ENCODE measurements at places on chromosomes 16 and 17.

GRCh38 chr16:23128056-23128455 lies 21.2 kb downstream of the USP31 start:
- no peak for DNase-seq

GRCh38 chr17:8488901-8489300 lies 53.2 kb downstream of the NDEL1 start:
- DNase-seq = no peak

DNA sequence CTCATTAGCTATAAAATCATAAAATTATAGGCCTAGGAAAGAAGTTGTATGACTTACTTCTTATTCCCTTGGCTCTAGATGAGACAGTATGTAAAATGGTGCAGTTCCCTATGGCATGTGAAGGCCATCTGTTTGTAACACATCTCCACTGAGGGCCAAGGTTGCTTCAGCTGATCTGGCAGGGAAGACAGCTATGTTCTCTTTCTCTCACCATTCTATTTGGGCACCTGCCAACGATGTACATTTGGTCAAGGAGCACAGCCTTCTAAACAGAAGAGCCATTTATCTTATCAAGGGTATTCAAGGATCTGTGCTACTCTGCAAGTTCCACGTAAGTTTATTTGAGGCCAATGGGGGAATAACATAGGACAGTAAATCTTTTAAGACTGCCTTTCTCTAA lies 129.8 kb upstream of the TOM1L1 start:
- no peak for DNase-seq

- DNase-seq = no peak
These were observed 128.4 kb upstream of the RCVRN start for GRCh38 chr17:10033449-10033848.

GRCh38 chr16:66972983-66973382 lies 11.9 kb downstream of the CES3 start:
- DNase-seq = no peak

DNA sequence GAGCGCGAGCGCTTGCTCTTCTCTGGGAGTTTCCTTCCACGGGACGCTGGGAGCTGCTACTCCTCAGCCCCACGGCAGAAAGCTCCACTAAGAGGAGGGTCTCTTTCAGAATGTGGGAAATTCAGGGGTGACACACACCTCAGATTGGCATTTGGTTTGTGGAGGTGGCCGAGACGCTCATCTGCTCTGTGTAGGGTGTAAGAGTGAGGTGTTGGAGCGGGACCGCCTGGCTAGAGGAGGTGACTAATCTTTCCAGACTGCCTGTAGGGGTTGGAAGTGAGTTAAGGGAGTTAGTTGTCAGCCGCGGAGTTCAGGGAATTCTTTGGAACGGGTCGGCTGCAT lies 735 bp downstream of the PSMD11 start:
- DNase-seq = no peak

- no peak for DNase-seq
These were observed 176.5 kb upstream of the CDH5 start for GRCh38 chr16:66189951-66190350.

DNA sequence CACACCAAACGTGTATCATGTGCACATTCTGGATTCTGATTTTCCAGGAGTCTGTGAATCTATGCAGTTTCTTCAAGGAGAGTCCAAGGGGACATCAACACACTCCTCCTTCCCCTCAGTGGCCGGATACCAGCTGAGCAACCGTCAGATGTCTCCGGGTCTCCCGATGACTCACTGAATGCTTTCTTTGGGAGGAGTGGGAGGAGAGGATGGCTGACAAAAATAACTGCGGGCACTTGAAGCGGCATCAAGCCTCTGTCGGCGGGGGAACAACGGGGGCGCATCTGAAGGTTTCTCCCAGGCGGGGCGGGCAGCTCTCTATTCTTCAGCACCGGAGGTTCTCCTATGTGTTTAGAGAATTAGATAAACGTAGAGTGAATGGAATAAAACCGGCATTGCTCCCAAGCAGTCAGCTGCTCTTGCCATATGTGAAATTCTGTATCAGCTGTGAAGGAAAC lies 24.6 kb upstream of the LRRC75A start:
- no peak for DNase-seq

DNA sequence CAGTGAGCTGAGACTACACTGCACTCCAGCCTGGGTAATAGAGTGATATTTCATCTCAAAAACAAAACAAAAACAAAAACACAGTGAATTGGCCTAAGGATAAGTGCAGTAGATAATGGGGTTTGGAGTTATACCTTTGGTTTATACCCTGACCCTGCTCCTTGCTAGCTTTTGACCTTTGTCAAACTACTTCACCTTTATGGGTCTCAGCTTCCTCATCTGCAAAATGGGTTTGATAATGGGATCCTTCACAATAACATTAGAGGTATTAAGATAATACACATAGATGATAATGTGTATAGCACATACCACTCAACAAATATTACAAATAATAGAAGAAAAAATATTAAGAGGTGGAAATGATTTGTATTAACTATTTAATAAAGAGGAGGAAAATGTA lies 85.9 kb downstream of the STXBP4 start:
- DNase-seq = no peak

DNA sequence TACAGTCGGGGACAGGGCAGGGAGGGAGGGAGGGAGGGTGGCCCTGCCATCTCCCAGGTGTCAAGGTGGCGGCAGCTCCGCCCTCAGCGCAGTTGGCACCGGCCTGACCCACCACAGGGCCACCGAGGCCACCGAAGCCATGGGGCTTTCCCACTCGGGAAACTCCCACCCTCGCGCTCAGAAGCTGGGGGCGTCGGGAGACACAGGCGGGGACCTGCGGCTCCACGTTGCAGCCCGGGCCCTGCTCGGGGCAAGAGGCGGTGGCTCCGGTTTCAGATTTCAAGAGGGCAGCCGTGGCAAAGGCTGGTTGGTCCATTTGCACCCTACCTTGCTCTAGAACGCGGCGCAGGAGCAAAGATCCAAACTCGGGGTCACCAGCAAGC lies 544 bp downstream of the CYB561 start:
- DNase-seq = no peak

GRCh38 chr16:23356941-23357340 lies 54.8 kb downstream of the SCNN1B start:
- DNase-seq = no peak

DNA sequence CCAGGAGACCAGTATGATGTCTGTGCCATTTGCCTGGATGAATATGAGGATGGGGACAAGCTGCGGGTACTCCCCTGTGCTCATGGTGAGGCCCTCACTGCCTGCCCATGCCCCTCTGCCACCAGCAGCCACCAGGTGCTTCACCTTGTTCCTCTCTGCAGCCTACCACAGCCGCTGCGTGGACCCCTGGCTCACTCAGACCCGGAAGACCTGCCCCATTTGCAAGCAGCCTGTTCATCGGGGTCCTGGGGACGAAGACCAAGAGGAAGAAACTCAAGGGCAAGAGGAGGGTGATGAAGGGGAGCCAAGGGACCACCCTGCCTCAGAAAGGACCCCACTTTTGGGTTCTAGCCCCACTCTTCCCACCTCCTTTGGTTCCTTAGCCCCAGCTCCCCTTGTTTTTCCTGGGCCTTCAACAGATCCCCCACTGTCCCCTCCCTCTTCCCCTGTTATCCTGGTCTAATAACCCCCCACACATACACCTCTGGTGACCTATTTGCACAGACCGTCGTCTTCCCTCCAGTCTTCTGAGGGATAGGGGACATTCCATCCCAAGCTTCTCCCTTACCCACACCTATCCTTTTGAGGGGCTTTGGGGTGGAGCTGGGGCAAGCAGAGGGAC lies 3.7 kb downstream of the PFN1 start:
- peak; percentile 82 for DNase-seq

GRCh38 chr17:2883544-2884213 lies 87.4 kb downstream of the RAP1GAP2 start:
- DNase-seq = no peak

GRCh38 chr16:84482951-84483881 lies 21.2 kb downstream of the MEAK7 start:
- peak; percentile 42 for DNase-seq

DNA sequence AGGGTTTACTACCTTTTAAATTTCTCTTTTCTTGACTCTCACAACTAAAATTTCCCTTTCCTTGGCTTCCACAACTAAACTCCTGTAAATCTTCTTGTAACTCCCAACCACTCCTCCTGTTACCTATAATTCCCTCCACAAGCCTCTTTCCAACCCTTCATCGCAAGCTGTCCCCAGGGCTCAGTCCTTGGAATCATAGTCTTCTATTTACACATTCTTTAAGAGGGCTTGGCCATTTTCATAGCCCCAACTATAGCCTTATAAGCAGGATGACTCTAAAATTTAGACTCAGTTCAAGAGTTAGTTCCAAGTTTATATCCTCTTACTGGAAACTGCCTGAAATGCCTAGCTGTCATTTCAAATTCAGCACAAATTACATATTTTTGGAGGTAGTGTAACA lies 23.9 kb downstream of the GLG1 start:
- no peak for DNase-seq

GRCh38 chr16:29729116-29729521 lies 16.7 kb downstream of the C16orf54 start:
- no peak for DNase-seq

GRCh38 chr17:29577385-29578211 lies 9.1 kb downstream of the TP53I13 start:
- no peak for DNase-seq

DNA sequence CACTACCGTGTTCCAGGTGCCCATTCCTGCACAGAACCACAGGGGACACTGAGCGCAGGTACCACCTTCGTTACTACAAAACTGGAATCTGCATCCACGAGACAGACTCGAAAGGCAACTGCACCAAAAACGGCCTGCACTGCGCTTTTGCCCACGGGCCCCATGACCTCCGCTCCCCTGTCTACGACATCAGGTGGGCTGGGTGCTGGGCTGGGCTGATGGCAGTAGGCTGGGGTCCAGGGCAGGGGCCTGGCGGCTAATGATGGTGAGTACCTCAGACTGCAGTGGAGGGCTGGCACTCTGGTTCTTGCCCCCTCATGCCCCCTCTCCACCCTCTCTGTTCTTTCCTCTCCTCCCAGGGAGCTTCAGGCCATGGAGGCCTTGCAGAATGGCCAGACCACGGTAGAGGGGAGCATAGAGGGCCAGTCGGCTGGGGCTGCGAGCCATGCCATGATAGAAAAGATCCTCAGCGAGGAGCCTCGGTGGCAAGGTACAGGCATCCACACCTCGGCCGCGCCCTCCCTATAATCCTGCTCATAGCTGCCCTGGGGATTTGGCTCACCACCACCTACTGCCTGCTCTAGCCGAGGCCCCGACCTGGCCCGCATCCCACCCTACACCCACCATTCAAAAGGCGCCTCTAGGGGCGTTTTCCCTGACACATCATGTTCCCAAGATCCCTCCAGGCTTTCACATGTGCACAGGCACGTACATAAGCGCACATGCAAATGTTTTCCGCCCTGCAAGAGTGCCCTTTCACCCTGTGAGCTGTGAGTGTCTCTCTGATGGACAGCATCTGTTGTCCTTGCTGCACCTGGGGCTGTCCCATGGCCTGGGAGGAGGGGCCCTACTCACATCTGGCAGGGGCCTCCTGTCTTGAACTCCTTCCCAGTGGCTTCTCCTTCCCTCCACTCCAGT lies 27.7 kb downstream of the UNK start:
- no peak for DNase-seq

- DNase-seq = no peak
These were observed 58.7 kb downstream of the RTN4RL1 start for GRCh38 chr17:1966274-1967086.

DNA sequence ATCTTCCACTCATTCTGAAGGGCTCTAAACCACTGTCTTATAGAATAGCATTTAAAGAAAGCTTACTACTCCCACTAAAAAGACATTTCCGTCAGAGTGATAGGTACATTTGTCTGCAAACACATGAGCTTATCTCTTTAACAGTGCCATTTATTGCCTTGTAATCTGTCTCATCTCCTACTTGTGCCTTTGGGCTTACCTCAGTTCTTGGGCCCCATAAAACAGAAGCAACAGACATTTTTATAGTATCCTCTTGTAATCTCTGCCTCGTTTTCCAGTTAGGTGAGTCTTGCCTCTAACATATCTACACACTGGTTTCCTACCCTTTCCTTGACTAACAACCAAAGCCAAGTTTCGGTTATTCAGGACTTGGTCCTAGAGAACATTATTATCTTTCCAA lies 681.4 kb upstream of the KIF2B start:
- no peak for DNase-seq

DNA sequence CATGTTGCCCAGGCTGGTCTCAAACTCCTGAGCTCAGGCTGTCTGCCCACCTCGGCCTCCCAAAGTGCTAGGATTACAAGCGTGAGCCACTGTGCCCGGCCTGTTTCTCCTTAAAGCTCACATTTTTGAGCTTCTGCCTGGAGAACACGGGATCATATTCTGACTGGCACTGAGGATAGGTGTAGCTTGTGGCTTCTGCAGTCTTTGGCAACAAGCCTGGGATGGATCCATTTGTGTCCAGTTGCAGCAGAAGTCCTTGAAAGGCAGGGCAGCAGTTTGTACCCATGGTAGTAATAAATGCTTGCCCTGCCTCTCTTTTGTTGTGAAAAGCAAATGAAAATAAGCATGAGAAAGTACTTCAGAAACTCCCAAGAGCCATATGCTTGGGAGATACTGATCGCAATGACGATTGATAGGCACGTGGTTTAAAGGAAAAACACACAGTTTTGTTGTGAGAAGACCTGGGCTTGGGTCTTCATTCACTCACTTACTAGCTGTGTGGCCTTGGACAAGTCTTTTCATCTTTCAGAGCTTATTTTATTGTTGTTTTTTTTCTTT lies 3.1 kb upstream of the CORO7 start:
- no peak for DNase-seq

DNA sequence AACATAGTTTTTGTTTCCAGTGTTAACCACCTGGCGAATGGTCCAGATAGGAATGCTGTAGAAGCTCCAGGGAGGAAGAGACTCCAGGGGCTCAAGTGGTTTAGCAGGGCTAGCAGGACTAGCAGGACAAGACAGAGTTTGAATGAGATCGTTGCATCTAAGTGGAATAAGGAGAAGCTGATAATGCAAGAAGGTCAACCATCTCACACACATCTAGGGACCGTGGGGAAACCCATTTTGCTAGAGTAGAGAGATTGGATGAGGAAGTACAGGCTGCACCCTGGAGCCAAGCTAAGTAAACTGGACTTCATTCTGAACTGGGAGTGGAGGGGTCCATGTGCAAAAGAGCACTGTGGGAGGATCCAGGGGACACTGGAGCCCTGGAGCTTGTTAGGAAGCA lies 86.1 kb upstream of the HSBP1 start:
- DNase-seq = no peak

DNA sequence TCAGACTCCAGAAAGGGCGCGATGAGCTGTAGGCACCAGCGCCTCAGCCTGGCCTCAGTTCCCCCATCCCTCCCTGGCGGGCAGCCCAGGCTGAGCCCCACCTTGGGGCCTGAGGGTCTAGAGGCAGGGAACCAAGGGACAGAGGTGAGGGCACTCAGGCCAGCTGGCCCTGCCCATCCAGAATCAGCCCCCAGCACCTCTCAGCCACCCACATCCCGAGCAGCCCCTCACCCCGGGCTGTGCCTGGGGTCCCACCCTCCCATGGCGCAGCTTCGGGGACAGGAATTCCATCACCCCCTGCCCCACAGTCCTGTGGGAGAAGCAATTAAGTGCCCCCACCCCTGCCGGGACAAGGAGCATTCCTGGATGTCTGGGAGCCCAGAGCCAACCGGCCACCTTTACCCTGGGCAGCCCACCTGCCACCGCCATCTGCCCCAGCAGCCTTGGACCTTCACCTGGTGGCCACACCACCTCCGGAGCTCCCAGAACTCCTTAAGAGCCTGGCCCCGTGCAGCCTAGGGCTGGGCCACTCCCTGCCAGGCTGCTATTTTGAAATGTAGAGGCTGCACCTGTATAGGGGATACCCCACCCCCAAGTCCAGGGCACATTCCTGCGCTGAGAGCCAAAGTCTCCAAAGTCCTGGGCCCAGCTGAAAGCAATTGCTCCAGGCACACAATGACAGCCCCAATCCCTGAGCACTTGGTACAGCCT lies 33.7 kb upstream of the PVALEF start:
- no peak for DNase-seq

Data from activated CD8-positive, alpha-beta memory T cell treated with anti-CD3 and anti-CD28 coated beads, Interleukin-2, amount 50 U/mL, for 48 hours (primary cell).